ENCODE measurements at places on chromosomes 6 and 20. TPM values are rescaled to one million over a fixed set of nuclear protein-coding genes. Genes with fewer than 3 reads are reported as not detected.

NMBR gene
- 0.42 TPM for total RNA-seq

DNA sequence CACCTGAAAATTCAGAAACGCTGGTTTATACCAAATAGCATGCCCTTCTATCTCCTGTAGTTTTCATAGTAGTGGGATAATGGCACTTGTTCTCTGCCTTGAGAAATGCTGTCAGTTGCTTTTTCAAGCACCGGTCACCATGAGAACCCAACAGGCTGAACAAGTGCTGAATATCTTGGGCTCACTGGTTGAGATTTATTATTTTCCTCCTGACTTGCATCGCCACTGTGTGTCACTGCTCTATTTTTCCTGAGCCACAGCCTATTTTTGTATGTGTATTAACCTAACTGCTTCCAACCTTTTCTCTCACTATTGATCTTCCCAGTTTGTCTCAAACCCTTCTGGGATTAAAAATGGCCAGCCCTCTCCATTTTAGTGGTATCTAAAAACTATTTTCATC, 71.9 kb downstream of the OPN5 start:
- DNase-seq, result no peak

DNA sequence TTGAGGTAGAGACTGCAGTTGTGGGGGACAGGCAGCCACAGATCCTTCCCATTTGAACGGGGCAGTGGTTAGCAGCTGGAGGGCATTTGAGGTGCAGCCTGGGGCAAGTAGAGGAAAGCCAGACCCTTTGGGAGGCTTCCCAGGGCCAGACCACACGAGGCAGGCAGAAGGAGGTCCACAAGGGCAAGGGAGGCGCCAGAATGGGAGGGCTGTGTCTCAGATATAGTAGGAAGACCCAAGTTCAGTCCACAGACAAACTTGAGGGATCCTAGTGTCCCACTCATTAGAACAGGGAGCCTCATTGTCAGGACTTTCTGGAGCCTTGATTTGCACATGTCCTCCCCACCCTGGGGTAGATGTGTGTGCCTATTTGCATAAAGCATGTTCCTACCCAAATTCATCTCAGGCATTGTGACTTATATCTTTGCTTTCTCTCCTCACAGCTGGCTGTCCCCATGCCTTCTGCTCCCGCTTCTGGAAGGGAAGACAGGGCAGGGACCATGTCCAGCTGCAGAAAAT, 166.0 kb downstream of the VEGFA start:
- DNase-seq, result no peak

C6orf52 gene
- total RNA-seq, result not detected

SSTR4 gene
- total RNA-seq, result 0.32 TPM

DNA sequence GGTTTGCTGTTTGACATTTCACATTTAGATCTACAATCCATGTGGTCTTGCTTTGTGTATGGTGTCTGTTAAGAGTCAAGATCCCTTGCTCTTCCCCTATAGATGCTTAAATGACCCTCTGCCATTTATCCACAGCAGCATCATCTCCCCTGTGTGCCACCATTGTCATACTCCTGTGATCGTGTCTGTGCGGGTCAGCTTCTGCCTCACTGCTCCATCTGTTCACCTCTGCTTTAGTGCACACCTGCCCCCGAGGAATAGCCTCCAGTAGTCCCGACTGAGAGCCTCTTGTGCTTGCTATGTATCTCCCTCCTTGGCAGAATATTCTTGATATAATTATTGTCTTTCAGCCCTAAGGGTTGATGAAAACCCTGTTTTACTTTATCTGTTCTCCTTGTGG, 551.2 kb downstream of the CDH26 start:
- no peak for DNase-seq

EYS gene
- 0.60 TPM for total RNA-seq

SPATA25 gene
- total RNA-seq, result 3.8 TPM

DNA sequence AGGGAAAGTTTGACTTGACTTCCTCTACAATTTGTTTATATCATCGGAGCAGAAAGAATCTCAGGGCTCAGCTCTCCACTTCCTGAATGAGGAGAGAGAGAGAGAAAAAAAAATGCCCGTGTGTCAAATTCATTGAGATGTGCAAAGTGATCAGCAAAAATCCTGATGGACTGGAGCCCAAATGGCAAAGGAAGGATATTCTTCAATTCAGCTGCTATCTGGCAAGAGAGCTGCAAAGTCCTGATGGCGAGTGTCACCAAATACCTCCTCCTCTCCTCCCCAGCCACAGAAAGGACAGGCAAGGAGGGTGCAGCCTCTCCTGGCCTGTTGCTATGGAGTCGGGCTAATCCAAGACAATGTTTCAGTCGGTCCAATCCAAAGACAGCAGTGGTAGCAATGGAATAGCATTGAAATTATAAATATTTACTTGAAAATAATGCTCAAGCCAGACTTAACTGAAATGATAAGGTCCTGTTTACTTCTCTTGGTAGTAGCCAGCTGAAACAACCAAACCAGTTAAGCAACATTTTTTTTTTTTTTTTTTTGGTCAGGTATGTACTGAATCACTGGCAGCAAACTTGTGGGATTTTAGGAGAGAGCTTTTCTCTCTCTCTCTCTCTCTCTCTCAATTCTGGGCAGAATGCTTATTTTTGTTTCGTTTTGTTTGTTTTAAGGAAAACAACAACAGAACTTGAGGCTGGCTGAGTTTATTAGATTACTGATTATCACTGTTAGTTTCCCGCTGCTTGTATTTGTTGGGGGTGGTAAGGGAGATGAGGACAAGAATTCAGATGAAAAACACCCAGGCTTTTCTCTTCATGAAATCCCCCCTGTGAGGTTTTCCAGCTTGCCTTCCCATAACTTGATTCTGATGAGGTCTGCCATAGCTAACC, 204.2 kb downstream of the BCAS1 start:
- DNase-seq, result no peak

GRCh38 chr6:14699803-14700601, 545.9 kb upstream of the JARID2 start:
- DNase-seq, result no peak

DNA sequence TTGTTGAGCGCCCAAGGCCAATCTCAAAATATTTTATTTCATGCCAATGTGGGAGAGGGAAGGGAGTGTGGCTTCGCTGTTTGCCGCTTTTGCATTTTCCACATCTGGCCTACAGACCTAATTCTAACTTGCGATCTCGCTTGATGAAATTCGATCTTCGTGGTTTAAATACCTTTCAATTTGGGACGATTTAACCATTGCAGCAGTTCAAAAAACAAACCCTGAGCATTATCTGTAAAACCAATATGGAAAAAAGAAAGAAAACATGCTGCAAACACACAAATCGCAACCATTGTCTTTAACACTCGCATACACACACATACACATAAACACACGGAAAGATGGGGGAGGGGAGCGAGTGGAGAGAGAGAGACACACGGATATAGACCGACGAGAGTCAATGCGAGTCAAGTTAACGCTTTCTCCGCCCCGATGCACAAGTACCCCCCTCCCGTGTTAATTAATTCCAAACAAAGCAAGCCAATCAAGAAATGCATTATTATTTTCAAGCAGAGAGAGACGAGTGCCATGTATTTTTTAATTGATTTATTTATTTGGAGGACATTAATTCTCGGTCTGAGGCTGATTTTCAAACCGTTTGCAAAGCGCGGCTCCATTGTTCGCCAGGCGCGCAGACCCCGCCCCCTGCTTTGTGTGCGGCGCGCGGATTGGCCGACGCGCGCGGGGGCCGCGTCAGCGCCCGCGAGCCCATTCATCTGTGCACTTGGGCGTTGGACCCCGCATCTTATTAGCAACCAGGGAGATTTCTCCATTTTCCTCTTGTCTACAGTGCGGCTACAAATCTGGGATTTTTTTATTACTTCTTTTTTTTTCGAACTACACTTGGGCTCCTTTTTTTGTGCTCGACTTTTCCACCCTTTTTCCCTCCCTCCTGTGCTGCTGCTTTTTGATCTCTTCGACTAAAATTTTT, at the start of gene MARCKS:
MARCKS (plus strand) TSS at position 721 of the 931 bp plus-strand sequence. CDS start 401 bp downstream, outside the sequence.
- peak; percentile 57 for DNase-seq

HLA-DOB gene
- 0.84 TPM for total RNA-seq

TMEM63B gene
- total RNA-seq, result 61.6 TPM

GRCh38 chr20:38307371-38308046, 3.6 kb downstream of the BPI start:
- DNase-seq, result no peak

DNA sequence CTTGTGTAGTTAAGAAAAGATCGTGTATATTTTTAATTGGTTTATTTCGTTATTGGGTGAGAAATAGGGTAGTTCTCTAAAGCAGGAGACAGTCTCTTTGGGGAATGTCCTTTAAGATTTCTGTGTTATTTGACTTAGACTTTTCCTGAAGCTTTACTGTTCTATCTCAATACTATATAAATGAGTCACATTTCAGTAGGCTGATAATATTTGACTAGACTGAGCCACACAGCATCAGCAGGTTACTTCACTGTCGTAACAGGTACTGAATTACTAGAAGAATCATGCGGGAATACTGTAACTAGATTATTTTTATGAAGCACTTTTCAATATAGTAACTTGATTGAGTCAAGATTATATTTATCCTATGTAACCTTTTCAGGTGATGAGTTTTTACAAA, 1.4 kb downstream of the SMAP1 start:
- no peak for DNase-seq

DNA sequence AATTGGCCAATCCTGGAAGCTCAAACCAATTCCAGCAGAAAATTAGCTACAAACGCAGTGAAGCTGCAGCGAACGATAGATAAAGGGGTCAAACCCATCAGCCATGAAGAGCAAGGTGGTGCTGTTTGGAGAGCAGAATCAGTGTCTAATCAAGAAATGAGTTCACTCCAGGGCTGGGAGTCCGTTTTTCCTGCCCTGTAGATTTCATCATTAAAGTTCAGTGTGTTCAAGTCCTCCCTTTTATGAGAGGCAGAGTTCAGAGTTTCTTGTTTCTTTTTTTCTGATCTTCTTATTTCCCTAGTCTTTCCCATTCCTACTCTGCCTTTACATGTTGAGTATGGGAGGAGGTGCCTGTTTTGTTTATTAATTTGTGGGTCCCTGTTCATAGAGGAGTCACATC, 30.4 kb downstream of the SLC17A1 start:
- DNase-seq, result no peak

GRCh38 chr6:119311514-119312142, 37.9 kb downstream of the MAN1A1 start:
- DNase-seq, result no peak

DNA sequence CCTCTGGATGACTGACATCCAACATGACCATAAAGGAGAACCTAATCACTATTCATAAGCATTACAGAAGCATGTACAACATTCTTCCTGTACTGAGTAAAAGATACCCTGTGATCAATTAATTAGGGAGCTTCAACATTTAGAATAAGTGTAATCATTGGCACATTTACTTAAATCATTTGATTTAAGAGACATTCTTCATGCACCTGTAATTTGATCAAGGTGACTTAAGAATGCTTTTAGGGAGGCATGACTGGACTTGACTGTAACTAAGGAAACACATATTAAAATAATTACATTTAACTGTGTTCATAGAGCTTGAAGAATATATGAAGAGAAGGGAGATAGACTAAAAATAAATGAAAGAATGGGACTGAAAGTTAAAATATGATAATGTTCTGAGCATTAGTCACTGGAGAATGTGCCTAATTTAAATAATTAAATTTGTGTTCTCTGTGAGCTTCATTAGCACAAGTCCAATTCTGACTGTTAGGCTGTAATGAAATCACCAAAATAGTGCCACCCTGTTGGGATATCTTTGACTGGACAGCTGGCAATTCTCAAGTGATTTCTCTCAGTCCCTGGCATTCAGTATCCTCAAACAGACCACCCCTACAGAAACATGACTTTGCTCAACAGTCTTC, 295.5 kb upstream of the ADGRB3 start:
- DNase-seq, result no peak

PACRG gene
- 10.8 TPM for total RNA-seq

ULBP2 gene
- 2.0 TPM for total RNA-seq
